ENCODE measurements at places on chromosomes 5 and 9.

DNA sequence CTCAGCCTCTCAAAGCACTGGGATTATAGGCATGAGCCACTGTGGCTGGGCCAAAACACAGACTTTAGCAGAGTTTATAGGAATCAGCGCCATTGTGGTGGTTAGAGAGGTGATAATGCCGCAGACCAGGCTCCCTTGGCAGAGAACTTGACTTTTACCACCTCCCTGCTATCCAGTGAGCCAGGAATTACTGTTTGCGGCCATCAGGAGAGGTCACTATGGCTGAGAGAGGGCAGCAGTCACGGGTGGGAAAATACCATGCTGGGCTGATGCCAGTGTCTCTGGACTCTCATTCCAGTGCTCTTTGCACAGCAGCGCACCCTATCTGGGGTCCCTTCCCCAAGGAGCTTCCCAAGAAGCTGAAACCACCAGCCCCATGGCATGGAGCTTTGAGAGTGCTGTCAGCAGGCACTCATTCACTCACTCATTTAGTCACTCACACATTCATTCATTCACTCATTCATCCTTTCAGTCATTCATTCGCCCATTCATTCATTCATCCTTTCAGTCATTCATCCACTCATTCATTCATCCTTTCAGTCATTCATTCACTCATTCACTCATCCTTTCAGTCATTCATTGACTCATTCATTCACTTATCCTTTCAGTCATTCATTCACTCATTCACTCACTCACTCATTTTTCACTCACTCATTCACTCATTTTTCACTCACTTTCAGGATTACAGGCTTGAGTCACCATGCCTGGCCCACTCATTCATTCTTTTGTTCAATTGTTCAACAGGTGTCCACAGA lies 27.3 kb upstream of the RNU6ATAC start:
- no peak for DNase-seq

DNA sequence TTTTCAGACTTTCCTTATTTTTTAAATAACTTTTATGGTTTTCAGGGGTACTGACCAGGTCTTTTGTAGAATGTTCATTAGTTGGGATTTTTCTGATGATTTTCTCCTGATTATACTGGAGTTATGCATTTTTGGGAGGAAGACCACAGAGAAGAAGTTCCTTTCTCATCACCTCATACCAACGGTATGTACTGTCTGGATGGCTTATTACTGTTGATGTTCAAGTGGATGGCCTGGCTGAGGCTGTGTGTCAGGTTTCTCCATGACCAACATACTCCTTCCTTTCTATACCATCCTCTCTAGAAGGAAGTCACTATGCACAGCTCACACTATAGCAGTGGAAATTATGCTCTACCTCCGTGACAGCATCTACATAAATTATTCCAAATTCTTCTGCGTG lies 71.1 kb upstream of the NR3C1 start:
- no peak for DNase-seq

DNA sequence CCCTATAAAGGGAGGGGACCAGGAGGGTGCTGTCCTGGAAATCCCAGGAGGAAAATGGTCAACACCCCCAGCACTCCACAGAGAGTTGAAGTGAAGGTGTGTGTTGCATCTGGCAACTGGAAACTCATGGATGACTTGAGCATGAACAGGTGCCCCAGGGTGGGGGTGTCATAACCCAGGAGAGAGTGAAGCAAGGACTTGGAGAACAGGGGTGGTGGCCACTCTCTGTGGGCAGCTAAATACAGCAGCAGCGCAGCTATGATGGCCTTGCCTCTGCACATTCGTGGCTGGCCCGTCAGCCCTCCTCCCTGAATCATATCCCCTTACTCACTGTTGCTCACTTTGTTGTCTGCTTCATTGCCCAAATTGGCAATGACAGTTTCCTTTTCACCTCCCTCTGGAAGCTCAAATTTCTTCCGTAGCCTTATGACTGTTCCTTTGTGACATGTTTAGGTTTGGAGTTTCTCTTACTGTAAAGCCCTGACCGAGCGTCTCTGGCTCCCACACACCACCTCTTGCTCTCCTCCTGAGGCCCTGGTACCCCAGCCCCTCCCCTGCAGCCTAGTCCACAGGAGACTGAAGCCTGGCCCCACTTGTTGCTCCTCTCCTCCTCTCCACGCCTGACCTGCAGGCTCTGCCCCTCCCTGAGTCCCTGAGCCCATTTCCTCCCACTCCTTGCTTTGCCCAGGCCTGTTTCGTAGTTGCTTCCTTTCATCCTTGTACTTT lies 185.8 kb downstream of the CD180 start:
- DNase-seq = no peak

- DNase-seq = no peak
These were observed 366.8 kb downstream of the CYLC2 start for GRCh38 chr9:103361906-103362305.

DNA sequence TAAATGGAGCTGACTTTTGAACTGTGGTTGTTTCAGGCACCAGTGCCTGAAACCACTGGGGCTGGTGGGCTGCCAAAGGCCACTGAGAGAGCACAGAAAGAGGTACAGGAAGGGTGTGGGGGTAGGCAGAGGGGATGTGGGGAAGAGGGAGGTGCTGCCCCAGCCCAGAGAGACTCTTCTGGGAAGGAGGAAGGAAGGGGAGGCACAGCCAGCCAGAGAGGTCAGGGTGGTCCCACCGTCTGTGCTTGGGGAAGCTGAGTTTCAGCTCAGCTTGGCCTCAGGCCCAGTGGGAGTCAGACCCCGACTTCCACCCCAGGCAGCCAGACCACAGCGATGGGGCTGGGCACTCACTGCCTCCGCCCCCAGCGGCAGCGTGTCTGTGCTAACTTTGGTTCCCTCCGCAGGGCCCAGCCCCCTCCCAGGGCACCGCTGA lies 8.6 kb upstream of the PHYKPL start:
- no peak for DNase-seq

DNA sequence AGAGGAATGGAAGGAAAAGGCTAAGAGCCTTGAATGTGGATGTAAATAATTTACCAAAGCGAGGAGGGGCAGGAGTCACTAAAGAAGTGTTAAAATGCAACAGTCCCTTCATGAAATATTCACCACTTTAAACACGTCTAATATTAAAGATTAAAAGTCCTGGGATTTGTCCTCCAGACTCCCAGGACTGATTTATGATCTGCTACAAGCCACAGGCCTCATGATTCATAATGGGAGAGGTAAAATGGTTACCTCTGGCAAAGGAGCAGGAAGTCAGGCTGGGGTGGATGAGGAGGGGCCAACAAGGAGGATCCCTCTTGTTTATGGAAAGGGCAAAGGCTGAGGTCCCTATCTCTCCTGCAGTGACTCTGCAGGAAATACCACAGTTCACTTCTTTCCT lies 292.4 kb downstream of the TRIM32 start:
- no peak for DNase-seq

DNA sequence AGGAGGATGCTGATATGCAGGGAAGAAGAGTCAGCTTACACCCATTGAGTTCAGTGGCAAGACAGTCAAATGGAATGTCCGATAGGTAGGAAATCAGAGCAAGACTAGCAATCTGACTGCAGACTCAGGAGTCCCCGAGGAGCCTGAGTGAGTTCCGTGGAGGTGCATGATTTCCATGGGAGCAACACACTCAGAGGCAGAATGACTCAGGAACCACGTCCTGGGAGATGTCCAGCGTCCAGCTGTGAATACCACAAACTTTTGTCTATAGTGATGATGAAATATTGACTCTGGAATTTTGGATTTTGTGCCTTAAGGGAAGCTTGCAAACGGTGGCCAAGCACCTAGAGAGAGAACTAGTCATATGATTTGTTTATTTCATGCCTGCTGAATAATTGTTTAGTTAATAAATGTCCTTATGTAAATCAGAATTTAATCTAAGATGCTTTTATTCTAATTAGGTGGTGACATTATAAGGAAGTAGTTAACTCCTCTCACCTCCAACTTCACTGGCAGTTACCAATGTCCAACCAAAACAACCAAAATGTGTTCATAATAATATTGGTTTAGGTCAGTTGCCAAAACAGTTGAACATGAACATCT lies 100.4 kb downstream of the PDE4D start:
- no peak for DNase-seq

- DNase-seq = no peak
These were observed 143.7 kb downstream of the LRRC70 start for GRCh38 chr5:62722360-62722759.
